Stimulated activated CD4-positive, alpha-beta T cell treated with anti-CD3 and anti-CD28 coated beads, Interleukin-12 subunit alpha, Interleukin-12 subunit beta, amount 100 ng/mL, for 48 hours (primary cell): ENCODE measurements at places on chromosomes 4 and X.
A peak's percentile ranks its signal among the peaks of the same experiment; 100 is the strongest.

GRCh38 chr4:76640353-76640910 lies 205.4 kb downstream of the SHROOM3 start:
- DNase-seq, result no peak

- no peak for DNase-seq
These were observed 161.4 kb upstream of the FAM9B start for GRCh38 chrX:9195199-9195880.

- DNase-seq, result no peak
These were observed 261.2 kb downstream of the CBLL2 start for GRCh38 chrX:22533898-22534297.

DNA sequence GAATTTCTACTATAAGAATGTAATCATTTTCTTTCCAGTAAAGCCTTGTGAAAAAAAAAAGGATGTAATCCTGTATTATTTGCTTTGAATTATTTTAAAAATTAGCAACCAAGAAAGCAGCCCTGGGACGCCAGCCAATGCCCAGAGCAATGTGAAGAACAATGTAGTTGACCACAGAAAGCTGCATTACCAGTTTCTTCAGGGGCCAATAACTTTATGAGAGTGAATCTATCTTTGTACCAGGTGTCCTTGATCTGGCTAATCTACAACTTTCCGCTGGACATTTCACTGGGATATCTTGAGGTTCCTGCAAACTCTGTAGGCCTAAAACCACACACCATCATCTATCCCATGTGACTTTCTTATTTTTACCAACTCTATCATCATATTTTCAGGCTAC lies 7.6 kb upstream of the KLHL2 start:
- no peak for DNase-seq

GRCh38 chr4:1793496-1793840 lies 375 bp downstream of the FGFR3 start:
- DNase-seq, result no peak

- no peak for DNase-seq
These were observed 116.6 kb downstream of the SH3RF1 start for GRCh38 chr4:169154121-169154520.

GRCh38 chr4:53450773-53451172 lies 73.3 kb downstream of the FIP1L1 start:
- DNase-seq, result no peak

- peak; percentile 22 for DNase-seq
These were observed 42.7 kb downstream of the UBA6 start for GRCh38 chr4:67658302-67658701.

GRCh38 chr4:125780164-125780563 lies 465.4 kb downstream of the FAT4 start:
- no peak for DNase-seq

- DNase-seq, result no peak
These were observed 187.8 kb downstream of the FRAS1 start for GRCh38 chr4:78244705-78245485.

GRCh38 chr4:145716200-145716599 lies 36.3 kb downstream of the C4orf51 start:
- DNase-seq, result no peak

DNA sequence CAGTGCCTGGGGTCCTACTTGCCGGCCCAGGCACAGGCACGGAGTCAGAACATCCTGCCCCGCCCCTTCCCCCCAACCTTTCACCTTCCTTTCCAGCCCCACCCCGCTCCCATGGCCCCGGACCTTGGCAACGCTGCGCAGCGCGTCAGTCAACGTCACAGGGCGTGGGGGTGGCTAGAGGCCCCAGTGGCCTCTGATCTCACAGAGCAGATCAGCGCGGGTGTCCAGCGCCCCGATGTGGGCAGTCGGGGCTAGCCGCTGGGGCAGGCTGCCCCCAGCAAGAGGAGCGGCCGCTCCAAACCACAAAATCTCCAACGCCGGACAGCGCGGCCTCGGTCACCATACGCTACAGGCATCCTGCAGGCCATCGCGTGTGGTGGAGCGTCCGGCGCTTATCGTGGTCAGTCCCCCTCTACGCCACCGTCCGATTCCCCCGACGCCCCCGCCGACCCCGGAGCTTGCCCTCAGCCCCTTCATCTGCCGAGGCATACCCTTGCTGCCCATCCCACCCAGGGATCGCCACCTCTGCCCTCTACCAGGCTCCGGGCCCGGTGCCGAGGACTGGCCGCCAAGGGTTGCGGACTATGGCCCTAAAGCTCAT lies 69.6 kb upstream of the APOOL start:
- no peak for DNase-seq

- DNase-seq, result peak; percentile 44
These were observed 28.1 kb upstream of the MAN2B2 start for GRCh38 chr4:6546681-6547447.

DNA sequence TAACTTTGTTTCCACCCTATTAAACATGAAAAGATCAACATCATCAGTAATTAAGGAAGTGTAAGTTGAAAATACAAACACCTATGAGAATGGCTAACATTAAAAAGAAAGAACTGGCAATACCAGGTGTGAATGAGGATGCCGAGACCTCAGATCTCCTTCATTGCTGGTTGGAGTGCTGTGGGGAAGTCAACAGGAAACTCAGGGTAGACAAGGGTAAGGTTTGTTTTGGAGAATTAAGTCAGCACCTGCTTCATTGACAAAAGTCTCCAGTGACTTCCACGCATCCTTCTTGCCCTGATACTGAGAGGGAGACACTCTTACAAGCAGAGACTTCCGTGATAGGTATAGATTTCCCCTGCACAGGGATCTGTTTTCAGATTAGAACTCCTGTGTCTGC lies 106.1 kb downstream of the IRF2 start:
- no peak for DNase-seq

DNA sequence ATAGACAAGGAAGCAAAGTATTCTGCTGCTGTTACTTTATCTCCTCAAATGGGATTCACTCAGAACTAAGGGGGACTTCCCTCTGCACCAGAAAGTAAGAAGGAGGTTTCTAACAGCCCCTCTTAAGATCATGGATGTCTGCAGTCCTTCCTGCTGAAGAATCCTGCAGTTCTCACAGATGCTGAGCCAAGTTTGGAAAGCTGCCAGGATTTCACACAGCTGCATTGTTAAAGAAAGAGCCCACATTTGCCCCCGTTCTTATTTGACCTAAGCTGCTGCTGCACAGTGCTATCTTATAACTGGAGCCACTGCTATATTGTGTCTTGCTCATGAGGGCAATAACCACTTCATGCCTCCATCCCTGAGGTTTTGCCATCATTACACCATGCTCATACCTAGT lies 81.1 kb downstream of the FAAH2 start:
- no peak for DNase-seq

- no peak for DNase-seq
These were observed 51.1 kb downstream of the ENOPH1 start for GRCh38 chr4:82481506-82481840.

GRCh38 chrX:136147976-136148375 lies 643 bp downstream of the FHL1 start:
- no peak for DNase-seq

DNA sequence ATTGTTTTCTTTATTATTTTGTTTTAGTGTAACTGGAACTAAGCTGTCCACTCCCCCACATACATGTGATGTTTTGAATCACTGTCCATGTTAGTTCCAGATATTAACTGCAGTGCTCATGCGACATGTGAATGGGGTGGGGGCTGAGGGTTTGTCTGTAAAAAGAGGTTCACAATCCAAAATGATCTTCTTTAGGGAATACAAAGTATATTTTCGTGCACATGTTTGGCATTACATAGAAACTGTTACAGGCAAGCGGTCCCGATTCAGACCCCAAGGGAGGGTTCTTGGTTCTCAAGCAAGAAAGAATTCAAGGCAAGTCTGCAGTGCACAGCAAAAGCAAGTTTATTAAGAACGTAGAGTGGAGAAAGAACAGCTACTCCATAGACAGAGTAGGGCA lies 296.5 kb upstream of the CLNK start:
- DNase-seq, result no peak

- peak; percentile 32 for DNase-seq
These were observed 27.2 kb downstream of the HTR2C start for GRCh38 chrX:114611018-114611619.

DNA sequence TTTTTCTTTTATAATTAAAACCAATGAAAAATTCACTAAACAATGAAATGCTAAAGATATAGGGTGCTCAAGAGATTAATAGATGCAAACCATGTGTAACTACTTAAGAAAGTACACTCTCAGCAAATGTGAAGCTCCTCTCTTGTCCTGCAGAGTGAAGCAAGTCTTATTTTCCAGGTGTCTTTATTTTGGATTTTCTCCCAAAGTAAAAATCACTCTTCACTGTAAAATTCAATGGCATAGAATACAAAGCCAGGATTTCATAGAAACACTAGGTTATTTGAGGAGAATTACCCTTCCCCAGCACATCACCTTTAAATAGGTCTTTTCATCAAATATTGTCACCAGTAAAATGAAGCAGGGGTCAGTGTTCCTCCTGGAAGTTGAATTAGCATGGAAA lies 57.0 kb upstream of the GIMD1 start:
- no peak for DNase-seq

GRCh38 chrX:41761702-41762101 lies 37.7 kb downstream of the GPR82 start:
- DNase-seq, result no peak

DNA sequence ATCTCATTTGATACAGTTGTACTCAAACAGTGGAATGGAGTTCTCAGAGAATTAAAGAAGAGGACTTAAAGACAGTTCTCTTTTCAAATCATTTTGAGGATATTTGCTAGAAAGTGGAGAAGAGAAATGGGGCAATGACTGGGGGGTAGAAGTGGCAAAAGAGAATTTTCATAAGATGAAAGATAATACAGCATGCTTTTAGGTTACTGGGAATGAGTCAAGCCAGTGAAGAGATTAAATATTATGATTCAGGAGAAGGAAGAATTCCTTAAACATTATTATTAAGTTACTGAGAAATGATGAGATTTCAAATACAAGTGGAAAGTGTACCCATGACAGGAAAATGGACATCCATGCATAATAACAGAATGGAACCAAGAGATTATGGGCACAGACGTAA lies 219.0 kb upstream of the DKK2 start:
- no peak for DNase-seq

- DNase-seq, result no peak
These were observed 167.5 kb upstream of the PDE5A start for GRCh38 chr4:119795986-119796578.
